ENCODE measurements at places on chromosomes 5 and 9.

- DNase-seq: no peak
These were observed 3.6 kb upstream of the POC5 start for GRCh38 chr5:75720882-75721281.

DNA sequence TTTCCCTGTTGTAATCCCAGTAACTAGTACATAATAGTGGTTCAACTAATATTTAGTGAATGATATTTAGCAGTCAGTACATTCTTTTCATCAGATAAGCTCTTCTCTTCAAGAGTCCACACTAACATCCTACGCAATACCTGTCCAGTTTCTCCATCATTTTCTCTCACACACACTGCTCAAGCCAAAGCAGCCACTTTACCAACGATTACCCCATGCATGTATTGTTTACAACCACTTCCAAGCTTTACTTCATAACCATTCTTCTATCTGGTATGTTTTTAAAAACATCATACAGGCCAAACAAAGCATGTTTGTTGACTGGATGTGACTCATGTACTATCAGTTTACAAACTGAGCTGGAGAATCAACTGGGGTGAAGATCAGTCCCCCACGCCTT lies 7.3 kb downstream of the UBTD2 start:
- DNase-seq: no peak

GRCh38 chr5:123485275-123485674 lies 26.7 kb upstream of the CSNK1G3 start:
- DNase-seq: no peak

GRCh38 chr5:61327760-61328753 lies 4.0 kb upstream of the ZSWIM6 start:
- DNase-seq: peak; percentile 25

- DNase-seq: no peak
These were observed 200.2 kb upstream of the TARS1 start for GRCh38 chr5:33240558-33240957.

DNA sequence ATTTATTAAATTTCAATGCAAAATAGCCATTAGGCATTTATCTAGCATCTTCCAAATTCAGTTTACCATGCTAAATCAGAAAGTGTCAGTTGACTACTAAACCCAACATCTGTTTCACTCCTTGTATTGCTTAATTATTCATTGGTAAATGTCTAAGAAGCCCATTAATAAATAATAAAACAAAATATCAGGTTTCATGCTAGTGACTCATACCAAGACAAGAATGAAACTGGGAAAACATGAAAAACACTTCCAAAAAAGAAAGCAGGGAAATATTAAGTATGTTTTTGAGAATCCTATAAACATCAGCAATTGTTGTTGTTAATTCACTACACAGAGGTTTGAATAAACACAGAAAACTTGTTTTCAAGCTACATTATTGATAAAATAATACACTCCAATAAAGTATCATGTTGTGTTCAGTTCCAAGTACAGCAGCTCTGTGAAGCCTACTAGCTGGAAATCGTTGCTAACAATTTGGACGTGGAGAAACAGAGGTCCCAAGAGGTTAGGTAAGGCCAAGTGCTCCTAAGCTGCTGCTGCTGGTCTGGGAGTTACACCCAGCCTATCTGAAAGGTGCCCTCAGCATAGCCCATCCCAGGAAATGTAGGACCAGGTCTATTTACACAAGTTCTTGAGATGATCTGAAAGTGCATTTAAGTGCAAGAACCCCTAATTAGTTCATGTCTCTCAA lies 78.8 kb downstream of the GNAQ start:
- no peak for DNase-seq

DNA sequence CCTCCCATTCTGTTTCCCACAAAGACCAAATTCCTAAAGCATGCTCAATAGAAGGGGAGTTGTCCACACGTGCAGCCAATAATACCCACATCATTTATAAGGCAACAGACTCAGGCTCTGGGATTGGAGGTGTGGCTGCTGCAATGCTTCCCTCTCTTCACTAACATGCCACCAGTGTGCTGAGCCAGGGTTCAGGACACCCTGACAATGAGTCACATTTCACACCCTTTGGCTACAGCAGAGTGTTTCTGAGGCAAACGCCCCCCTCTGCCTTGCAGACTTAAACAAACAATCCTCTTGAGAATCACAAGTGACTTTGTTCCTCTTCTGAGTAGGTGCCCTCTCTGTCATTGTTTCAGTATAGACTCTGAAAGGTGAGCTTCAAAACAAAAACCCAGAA lies 189.3 kb upstream of the TLE4 start:
- no peak for DNase-seq

GRCh38 chr9:99071313-99072039 lies 33.4 kb upstream of the TGFBR1 start:
- DNase-seq: no peak

GRCh38 chr5:100444961-100445360 lies 90.2 kb upstream of the FAM174A start:
- no peak for DNase-seq

DNA sequence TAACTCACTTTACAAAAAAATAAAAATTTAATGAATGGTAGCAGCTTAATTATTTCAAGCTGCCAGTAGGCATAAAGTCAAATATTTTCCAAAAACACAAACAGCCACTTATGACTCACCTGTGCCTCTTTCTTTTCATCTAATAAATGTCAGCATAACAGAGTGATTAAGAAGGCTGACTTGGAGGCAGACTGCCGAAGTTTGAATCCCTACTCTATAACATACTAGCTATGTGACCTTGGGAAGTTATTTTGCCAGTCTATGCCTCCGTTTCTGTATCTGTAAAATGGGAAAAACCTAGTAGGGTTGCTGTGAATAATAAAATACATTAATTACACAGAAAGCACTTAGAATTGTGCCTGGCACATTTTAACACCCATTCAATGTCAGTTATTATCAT lies 33.8 kb downstream of the FANCC start:
- DNase-seq: no peak

- DNase-seq: no peak
These were observed 20.6 kb downstream of the WNK2 start for GRCh38 chr9:93204470-93205043.

DNA sequence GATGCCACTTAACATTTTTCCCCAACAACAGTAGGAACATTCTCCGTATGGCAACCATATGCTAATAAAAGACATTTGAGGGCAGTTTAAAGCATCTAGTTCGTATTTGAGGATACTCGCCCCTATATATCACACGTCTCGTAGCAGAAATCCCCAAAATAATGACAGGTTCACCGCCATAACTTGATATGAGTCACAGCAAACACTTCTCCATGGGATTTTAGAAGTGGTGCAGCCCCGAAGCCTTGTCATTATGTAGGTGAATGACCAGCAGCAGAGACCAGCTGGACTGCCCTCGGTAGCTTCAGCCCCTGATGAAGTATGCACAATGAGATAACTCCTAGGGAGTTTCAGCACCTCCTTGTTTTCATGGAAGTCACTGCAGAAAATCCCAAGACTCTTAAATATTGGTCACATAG lies 2.0 kb downstream of the CTNND2 start:
- no peak for DNase-seq

GRCh38 chr9:94085062-94085639 lies 887 bp downstream of the PTPDC1 start:
- no peak for DNase-seq

- no peak for DNase-seq
These were observed 142.2 kb downstream of the SV2C start for GRCh38 chr5:76225336-76225735.

DNA sequence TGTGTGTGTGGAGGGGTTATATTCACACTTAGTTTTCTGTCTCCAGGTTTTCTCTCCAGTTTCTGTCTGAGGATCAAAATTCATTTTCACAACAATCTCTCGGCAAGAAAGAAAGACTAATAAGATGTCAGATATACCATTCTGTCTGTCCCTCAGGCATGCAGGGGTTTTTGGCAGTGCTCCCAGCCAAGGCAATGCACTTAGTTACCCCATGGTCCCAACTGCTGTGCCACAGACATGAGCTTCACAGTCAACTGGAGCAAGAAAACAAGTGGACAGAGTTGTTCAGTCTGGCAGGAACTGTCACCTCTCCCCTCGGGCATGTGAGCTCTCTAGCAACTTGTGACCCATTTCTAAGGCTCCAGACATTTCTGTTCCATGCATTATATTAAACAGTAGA lies 101.7 kb upstream of the LHFPL2 start:
- DNase-seq: no peak

DNA sequence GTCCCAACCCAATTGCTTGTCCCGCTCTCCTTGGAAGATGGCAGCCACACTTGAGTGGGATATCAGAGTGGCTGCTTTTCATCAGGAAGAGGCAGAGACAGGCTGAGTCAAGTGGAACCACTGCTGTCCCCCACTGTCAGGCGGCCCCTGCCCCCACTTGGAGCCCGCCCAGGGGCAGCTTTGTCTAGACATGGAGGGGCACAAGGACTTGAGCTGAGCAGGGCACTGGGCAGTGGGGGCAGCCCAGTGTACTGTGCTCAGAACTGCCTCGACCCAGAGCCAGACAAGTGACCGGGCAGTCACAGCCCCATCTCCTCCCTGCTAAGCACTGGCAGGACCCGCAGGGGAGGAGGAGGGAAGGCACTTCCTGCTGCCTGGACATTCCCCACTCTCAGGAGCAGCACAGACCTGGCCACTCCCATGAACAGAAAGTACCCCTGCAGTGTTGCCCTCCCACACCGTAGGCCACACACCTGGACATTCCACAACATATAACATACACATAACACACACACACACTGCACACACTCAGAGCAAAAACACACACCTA lies 91.0 kb downstream of the MRPL36 start:
- DNase-seq: no peak

GRCh38 chr5:103208460-103208859 lies 50.1 kb upstream of the MACIR start:
- DNase-seq: no peak

- DNase-seq: no peak
These were observed 1.5 kb upstream of the PTPRD start for GRCh38 chr9:10614196-10614800.

- DNase-seq: no peak
These were observed 60.4 kb downstream of the NR3C1 start for GRCh38 chr5:143343042-143343441.

GRCh38 chr9:92911511-92912475 lies 34.0 kb upstream of the ZNF484 start:
- DNase-seq: no peak

GRCh38 chr5:66239034-66239433 lies 94.9 kb downstream of the SREK1 start:
- no peak for DNase-seq

- DNase-seq: no peak
These were observed 323.4 kb downstream of the PIK3R1 start for GRCh38 chr5:68538814-68539420.
